ENCODE measurements at places on chromosomes 7 and 10.

DNA sequence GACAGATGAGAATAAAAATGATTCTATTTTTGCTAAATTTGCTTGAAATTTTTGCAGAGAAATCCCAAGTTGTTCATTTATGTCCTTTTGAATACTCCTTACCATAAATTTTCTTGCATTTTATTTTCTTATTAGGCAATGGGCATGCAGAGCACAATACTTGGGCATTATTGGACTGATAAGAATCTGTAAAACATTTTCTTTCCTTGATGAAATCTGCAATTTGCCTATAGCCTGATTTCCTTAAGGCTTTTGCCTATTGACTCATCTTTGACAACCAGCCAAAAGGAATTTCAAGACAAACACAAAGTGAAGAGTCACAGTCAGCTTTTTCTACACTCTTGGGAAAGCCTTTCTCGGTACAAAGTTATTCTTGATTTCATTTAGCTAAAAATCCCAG, 30.5 kb upstream of the GNAT3 start:
- DNase-seq: no peak

GRCh38 chr10:10902951-10903350, 114.7 kb upstream of the CELF2 start:
- DNase-seq: no peak

- DNase-seq: no peak
Measured at GRCh38 chr10:106508950-106509349, 655.6 kb downstream of the SORCS1 start.

- DNase-seq: no peak
Measured at GRCh38 chr10:80154978-80155695, 22.6 kb downstream of the PLAC9 start.

GRCh38 chr10:29471544-29471859, 163.3 kb downstream of the SVIL start:
- DNase-seq: no peak

DNA sequence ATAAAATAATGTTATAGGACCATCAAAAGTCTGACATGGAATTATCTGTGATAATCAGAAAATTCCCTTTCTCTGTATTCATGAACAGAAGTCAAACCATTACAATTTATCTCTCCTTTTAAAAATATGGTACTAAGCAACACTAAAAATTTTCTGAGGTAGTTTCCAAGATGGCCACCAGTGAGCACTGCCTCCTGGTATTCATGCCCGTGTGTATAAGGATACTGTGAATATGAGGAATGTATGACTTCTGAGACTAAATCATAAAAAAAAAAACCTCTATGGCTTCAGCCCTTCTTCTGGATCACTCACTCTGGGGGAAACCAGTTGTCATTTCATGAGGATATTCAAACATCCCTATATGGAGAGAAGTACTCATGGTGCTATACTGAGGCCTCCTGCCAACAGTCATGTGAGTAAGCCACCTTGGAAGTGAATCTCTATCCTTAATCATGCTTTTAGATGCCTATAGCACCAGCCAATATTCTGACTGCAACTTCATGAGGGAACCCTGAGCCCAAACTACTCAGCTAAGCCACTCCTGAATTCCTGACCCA, 41.1 kb downstream of the SIRT1 start:
- no peak for DNase-seq
